ENCODE measurements at places on chromosomes 3 and 15. TPM values are rescaled to one million over a fixed set of nuclear protein-coding genes. Genes with fewer than 3 reads are reported as not detected.

Gene GP5
- polyA plus RNA-seq = 0.33 TPM

Gene AHSG
- 1.8 TPM for polyA plus RNA-seq

Gene PLA2G4B
- polyA plus RNA-seq = 10.4 TPM

Gene LRRIQ4
- 0.07 TPM for polyA plus RNA-seq

Gene CD86
- 3.3 TPM for polyA plus RNA-seq

Gene ACAA1
- 96.2 TPM for polyA plus RNA-seq

Gene GABRR3
- polyA plus RNA-seq = not detected

Gene CCDC191
- polyA plus RNA-seq = 9.2 TPM

Gene SLC22A13
- polyA plus RNA-seq = 0.34 TPM

Gene CHST2
- polyA plus RNA-seq = 5.0 TPM

Gene CCR8
- 0.09 TPM for polyA plus RNA-seq

Gene BNC1
- 4.2 TPM for polyA plus RNA-seq

Gene PLIN1
- 0.34 TPM for polyA plus RNA-seq

Gene FYCO1
- polyA plus RNA-seq = 19.6 TPM

Gene LARP6
- polyA plus RNA-seq = 6.2 TPM

Gene ACAN
- 0.16 TPM for polyA plus RNA-seq

Gene THPO
- 1.9 TPM for polyA plus RNA-seq

Gene PLA2G4D
- 0.06 TPM for polyA plus RNA-seq

Gene FILIP1L
- polyA plus RNA-seq = 36.3 TPM

Gene SENP5
- 24.0 TPM for polyA plus RNA-seq

Gene RAP2B
- 5.2 TPM for polyA plus RNA-seq

Gene SEC62
- polyA plus RNA-seq = 98.0 TPM

Gene NEIL1
- 44.5 TPM for polyA plus RNA-seq

Gene SACM1L
- polyA plus RNA-seq = 73.3 TPM

Gene ZKSCAN7
- polyA plus RNA-seq = 8.4 TPM

Gene CHRM5
- polyA plus RNA-seq = 0.48 TPM

Gene ARGFX
- not detected for polyA plus RNA-seq

Gene KBTBD13
- polyA plus RNA-seq = 0.04 TPM

Gene CYP1A2
- polyA plus RNA-seq = not detected

Gene GPR62
- 0.18 TPM for polyA plus RNA-seq

Gene CLEC3B
- polyA plus RNA-seq = 35.7 TPM

Gene SLC12A1
- 0.10 TPM for polyA plus RNA-seq

Gene UROC1
- polyA plus RNA-seq = 0.06 TPM

Gene NTRK3
- polyA plus RNA-seq = 3.1 TPM

Data from large intestine (tissue), 12 donors.